Stimulated activated CD8-positive, alpha-beta memory T cell treated with anti-CD3 and anti-CD28 coated beads, Interleukin-2, amount 100 ng/mL, for 48 hours (primary cell): ENCODE measurements at places on chromosomes 16 and 17.

- DNase-seq: no peak
These were observed 18.0 kb upstream of the RNF135 start for GRCh38 chr17:30952638-30953393.

GRCh38 chr17:36980280-36980761 is 31.6 kb downstream of the AATF start:
- no peak for DNase-seq

GRCh38 chr17:16652847-16653366 is 743 bp downstream of the ZNF624 start:
- no peak for DNase-seq

GRCh38 chr17:32773856-32774694 is 102.8 kb downstream of the MYO1D start:
- no peak for DNase-seq

GRCh38 chr16:49859125-49859811 is 3.4 kb upstream of the ZNF423 start:
- DNase-seq: no peak

- DNase-seq: no peak
These were observed 70.0 kb upstream of the CIBAR2 start for GRCh38 chr16:85182286-85182685.

DNA sequence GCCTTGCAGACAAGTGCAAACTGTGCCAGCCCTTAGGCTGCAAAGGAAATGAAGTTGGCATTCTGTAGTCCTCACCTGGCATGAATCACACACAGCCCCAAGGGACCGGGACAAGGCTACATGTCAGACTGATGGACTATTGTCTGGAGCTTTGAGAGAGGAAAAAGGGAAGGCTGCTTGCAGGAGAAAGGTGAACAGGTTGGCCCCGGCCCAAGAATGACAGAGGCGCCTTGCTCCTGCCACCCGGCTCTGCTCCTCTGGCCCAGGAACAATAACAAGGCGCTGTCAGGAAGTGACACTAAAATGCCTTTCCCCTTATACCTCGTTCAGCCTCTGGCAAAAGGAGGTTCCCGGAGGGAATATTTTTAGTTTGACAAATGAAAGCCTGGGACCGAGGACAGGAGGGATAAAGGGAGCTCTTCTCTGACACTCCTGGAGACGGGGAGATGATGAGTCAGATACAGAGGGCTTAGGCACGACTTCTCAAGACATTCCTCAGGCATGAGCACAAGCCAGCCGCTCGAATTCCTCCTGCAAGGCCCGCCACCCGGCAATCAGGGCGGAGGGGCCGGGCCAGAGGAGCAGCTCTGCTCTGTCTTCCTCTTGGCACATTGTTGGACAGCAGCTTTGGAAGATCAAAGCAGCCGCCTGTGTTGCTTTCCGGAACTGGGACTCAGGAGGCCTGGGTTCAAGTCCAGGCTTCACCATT is 105.8 kb downstream of the NOG start:
- no peak for DNase-seq

- DNase-seq: no peak
These were observed 19.4 kb downstream of the LYRM9 start for GRCh38 chr17:27873746-27874145.

DNA sequence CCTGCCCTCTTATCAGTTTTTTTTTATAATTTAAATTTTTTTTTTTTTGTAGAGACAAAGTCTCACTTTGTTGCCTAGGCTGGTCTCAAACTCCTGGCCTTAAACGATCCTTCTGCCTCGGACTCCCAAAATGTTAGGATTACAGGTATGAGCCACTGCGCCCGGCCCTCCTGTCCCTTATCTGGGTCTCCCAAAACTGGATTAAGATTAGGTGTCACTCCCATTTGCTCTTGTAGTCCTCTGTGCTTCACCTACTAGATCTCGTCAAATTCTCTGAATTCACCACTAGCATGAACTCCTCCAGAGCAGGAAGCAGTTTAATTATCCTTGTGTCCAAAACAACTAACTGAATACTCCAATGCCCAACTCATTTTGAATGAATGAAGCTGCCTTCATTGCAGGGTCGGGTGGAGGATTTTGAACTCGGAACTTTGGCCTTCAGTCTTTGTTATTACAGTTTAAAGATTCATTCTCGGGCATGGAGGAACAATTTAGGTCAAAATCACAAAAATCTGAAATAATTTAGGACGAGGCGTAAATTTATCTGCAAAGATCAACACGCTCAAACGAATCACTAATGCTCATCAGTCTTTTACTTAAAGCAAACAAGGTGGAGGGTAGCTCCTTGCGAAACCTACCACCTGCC is 802 bp upstream of the ATXN2L start:
- DNase-seq: no peak

DNA sequence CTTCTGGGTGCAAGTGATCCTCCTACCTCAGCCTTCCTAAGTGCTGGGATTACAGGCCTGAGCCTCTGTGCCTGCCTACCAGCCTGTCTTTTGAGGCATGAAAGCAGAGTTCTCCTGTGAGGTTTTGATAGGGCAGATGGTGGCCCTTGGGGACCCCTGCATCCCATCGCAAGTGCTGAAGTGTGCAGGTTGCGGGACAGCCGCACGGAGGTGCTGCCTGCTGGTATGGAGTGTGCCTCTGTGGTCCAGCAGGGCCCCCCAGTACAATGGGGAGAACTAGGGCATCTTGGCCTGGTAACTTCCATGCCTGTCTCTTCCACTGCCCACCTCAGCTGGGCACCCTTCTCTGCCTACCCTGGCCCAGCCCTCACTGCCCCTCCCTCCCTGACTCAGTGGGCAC is 9.9 kb upstream of the NDRG4 start:
- DNase-seq: no peak

DNA sequence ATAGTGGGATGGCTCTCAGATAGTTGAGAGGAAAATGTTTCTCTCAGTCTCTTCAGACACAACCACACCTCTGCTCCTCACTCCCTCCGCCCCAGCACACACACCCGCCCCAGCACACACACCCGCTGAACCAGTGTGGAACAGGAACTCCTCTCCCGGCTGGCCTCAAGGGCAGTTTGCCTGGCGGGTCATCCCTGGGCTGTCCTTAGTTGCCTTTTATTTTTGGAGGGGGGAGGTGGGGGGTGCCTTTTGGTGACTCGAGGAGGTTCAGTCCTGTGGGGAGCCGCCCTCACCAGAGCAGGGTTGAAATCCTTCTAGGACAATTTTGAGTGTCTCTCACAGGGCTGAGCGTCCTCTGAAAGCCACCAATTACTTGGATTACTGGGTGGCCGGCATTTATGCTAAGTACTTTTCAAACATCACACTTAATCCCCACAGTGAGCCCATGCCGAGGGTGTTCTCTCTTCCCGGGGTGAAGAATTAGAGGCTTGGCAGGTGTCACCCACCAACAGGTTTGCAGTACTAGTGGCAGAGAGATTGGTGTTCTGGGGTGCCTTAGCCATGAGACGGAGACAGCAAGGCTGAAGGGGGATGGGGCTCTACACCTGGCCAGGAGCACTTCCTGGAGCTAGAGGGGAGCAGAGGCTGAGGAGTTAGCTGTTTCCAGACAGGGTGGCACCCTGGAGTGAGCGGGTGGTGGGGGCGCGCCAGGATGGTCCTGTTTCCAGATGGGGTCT is 2.8 kb downstream of the RASD1 start:
- no peak for DNase-seq

DNA sequence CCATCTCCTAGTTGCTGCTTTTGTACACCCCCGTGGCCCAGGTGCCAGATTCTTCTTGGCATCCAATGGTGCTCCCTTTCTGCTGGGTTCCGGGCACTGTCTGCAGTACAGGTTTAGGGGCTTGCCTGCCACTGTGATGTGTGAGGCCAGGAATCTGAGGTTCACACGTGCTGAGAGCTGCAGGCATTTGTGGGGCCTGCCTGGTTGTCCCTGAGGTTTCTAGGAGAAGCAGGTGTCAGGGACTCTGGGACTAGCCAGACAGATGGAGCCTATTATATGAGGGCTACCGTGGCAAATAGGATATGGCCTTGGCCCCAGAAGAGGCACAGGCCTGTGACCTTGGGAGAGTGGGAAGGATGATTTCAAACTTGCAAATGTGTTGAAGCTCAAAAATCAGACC is 29.3 kb downstream of the NDEL1 start:
- no peak for DNase-seq

DNA sequence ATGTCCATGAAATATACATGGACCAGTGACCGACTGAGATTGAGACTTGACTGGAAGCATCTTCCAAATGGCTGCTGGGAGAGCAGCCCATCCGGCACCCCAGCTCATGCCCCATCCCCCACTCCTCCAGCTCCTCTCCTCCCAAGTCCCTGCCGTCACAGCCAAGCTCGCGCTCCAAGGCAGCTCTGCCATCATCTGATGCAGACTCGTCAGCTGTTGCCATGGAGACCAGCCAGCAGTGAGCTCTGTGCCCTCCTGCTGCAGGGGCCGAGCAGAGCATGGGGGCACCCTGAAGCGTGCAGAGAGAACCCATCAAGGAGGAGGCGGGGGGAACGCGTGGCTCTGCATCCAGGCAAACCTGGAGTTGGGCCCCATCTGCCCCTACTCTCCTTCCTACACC is 74.5 kb upstream of the TNRC6C start:
- no peak for DNase-seq
